Left renal cortex interstitium (tissue), 4 donors: ENCODE measurements at places on chromosomes 5 and 9.

GRCh38 chr5:598564-598890, 13.6 kb upstream of the CEP72 start:
- no peak for DNase-seq

DNA sequence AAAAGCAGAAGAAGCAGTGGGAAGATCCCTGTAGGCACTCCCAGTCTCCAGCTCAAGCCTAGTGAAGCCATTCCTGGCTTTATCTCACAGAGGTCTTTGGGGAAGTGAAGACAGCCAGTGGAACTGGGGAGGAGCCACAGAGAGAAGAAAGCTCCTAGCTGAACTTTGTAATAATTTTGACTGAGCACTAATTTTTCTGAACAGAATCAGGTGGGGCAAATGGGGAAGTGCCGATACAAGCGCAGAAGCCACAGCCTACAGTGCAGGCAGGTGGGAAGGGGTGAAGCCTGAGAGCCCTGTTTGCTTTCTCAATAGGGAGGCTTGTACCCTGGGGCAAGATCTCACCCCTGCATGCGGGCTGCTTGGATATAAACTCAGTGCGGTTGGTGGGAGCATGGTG, 48.4 kb upstream of the SNAPC3 start:
- DNase-seq, result no peak

- DNase-seq, result peak; percentile 18
These were observed 42.9 kb upstream of the AFAP1L1 start for GRCh38 chr5:149228618-149229297.

DNA sequence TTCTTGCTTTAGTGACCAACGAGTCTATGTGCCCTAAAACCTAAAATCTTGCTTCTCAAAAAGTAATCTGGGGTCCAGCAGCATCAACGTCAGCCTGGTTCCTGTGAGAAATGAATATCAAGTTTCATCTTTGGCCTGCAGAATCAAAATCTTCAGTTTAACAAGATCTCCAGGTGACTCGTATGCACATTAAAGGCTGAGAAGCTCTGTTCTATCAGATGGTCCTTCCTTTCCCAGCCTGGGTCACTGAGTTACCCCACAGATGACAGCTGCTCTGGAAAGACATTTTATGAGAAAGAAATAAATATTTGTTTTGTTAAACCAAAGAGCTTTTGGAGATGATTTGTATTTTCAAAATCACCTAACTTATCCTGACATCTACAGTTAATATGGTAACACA, 75.8 kb downstream of the ADAMTSL1 start:
- DNase-seq, result no peak

- DNase-seq, result no peak
These were observed 23.4 kb downstream of the WNK2 start for GRCh38 chr9:93207326-93207814.

GRCh38 chr9:36637491-36638270, 65.0 kb downstream of the MELK start:
- DNase-seq, result no peak

- no peak for DNase-seq
These were observed 40.8 kb upstream of the CCDC152 start for GRCh38 chr5:42715785-42716184.

DNA sequence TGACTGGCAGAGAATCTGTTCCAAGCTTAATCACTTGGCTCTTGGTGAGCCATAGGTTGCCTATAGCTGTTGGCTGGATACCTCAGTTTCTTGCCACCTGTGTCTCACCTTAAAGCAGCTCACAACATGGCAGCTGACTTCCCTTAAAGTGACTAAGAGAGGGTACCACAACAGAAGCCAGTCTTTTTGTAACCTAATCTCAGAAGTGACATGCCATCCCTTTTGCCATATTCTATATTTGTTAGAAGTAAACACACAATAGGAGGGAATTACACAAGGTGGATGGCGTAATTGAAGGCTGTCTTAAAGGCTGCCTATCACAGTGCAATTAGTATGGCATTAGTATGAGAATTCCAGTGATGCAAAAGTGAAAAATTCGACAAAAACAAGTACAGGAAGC, 28.1 kb downstream of the NIPBL start:
- DNase-seq, result no peak

- no peak for DNase-seq
These were observed 226.5 kb upstream of the POU5F2 start for GRCh38 chr5:93967923-93968322.

- DNase-seq, result no peak
These were observed 269.1 kb downstream of the EFNA5 start for GRCh38 chr5:107401470-107402122.

- no peak for DNase-seq
These were observed 19.8 kb upstream of the SLC9A3 start for GRCh38 chr5:543755-544674.

GRCh38 chr5:154487541-154487940, 9.5 kb upstream of the HAND1 start:
- no peak for DNase-seq

DNA sequence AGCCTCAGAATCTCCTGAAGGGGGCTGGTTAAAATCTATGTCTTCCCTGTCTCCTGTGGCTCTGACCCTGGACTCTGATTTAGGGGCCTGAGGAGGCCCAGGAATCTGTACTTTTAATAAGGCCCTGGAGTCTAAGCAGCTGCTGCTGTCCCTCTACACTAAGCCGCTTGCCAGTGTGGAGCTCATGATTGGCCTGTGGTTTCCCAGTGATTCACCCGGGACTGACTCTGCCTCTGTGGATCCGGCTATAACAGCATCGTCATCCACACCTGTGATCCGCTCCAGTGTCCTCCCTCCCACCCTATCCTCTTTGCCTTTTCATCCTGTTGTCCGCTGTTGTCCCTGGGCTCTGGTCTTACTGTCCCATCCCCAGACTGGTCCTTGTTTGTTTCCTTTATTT, 3.7 kb downstream of the SLC31A2 start:
- no peak for DNase-seq

- no peak for DNase-seq
These were observed 85.2 kb downstream of the SLC44A1 start for GRCh38 chr9:105329719-105330062.

GRCh38 chr5:69502367-69502766, 9.8 kb downstream of the OCLN start:
- DNase-seq, result no peak

DNA sequence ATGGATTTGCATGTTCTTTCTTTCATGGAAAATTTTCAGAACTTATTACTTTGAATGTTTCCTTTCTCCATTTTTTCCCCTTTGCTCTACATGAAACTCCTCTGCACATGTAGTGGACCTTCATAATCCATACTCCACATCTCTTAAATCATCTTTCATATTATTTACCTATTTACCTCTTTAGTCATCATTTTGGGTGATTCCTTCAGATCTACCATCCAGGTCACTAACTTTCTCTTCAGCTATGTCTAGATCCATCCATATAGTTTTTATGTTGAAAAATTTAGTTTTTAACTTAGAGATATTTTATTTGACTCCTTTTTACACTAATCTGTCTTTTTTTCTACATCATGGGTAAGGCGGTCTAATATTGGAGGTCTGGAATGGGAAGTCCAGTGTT, 586.6 kb downstream of the NR2F1-AS1 start:
- DNase-seq, result no peak

DNA sequence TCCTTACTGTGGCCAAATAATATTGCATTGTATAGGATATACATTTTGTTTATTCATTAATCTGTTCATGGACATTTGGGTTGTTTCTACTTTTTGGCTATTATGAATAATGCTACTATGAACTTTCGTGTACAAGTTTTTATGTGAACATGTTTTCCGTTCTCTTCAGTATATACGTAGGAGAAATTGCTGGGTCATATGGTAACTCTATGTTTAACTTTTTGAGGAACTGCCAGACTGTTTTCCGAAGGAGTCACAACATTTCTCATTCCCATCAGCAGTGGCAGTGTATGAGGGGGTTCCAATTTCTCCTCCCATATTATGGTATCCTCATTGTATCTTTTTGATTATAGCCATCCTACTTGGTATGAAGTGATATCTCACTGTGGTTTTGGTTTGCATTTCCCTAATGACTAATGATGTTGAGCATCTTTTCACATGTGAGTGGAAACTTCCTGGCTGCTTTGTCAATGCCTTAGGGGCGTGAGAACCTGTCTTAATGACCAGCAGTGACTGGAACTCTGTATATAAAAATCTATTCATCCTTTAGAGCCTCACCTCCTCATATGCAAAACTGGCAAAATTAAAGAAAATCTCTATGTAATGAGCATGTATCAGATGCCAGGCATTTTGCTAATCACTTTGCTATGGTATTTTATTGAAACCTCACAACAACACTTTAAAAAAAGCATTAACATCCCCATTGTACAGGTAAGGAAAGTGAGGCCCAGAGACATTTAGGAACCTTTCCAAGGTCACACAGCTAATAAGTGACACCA, 47.8 kb upstream of the TGFBR1 start:
- no peak for DNase-seq

DNA sequence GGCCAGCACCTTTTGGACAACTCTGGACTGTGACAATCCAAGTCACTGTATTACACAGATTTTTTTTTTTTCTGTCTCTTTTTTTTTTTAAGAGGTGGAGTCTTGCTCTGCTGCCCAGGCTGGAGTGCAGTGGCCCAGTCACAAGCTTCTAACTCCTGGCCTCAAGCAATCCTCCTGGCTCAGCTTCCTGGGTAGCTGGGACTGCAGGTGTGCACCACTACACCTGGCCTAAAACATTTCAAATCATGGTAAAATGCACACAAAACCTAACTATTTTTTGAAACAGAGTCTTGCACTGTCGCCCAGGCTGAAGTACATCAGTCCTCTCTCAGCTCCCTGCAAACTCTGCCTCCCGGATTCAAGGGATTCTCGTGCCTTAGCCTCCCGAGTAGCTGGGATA, 7.2 kb upstream of the N4BP3 start:
- DNase-seq, result no peak

DNA sequence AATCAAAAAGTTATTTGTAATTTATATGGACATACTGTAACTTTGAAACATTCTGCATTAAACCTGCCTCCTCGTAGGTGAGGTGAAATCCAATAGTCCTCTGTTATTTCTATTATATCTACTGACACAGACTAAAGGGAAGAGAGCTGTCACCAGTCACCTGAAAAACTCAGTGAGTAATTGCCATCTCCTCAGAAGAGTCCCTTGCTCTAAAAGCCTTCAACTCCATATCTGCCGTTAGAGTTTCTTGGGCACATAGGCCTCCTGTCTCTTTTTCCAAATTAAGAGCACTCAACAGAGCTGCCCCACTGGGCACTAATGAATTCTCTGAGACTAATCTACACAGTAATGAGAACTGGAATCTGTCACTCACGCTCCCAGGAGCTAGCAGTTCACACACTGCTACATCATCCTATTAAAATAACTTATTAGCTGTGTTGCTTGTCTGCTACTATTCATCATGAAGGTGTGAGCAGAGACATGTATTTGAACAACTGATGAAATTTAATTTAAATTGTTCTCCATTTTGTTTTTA, 67.3 kb upstream of the VCAN start:
- no peak for DNase-seq

- no peak for DNase-seq
These were observed 99.6 kb upstream of the TAF11L2 start for GRCh38 chr5:17398431-17398830.

DNA sequence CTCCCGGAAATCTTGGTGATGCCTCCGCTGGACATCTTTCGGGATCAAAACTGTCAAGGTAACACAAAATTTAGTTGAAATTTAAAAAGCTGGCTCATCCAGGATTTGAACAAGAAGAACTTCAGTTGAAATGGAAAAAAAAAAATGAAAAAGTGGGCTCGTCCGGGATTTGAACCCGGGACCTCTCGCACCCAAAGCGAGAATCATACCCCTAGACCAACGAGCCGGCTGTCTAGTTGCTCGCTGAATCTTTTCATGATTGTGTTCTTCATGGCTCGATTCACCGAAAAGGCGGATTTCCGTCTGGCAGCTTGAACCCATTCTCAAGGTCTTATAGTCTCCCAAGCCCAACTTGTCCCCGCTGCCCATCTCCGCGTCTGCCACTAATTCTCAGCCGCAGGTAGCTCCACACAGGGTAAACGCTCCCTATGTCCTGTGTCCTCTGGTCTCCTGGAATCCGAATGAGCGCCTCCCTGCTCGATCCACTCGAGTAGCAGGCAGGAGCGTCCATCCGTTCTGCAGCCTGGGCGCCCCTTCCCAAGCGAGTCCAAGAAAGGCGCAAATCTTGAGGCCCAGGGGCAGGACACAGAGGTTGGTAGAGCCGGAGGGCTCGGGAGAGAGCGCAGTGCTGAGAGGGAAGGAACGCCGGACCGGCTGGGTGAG, 16.2 kb downstream of the TRIM7 start:
- no peak for DNase-seq

- no peak for DNase-seq
These were observed 6.3 kb downstream of the SPTAN1 start for GRCh38 chr9:128558431-128559310.

- DNase-seq, result no peak
These were observed 80.8 kb downstream of the SNCAIP start for GRCh38 chr5:122392824-122393223.

DNA sequence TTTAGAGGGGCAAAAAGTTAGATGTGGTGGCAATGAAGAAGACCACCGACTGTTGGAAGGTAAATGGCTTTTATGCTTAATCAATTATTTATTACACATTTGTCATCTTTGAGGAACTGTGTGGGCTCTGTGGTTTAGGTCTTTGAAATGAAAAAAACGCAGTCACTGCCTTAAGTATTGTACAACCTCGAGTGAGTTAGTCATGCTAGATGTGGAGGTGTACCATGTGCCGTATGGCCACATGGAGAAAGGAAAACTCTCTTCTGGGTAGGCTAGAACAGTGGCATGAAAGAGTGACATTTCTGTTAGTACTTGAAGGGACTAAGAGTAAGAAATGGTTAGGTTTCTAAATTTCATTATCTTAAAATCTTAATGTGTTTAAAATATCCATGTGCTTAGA, 166.1 kb downstream of the HACD4 start:
- no peak for DNase-seq

- DNase-seq, result no peak
These were observed 2.4 kb downstream of the LTC4S start for GRCh38 chr5:179795863-179796833.

- no peak for DNase-seq
These were observed 50.0 kb downstream of the RGS3 start for GRCh38 chr9:113513536-113513935.

GRCh38 chr9:91606255-91606995, 182.8 kb upstream of the NFIL3 start:
- no peak for DNase-seq

- DNase-seq, result no peak
These were observed 71.4 kb upstream of the CDK20 start for GRCh38 chr9:88045686-88046085.

- DNase-seq, result no peak
These were observed 81.4 kb downstream of the ZNF608 start for GRCh38 chr5:124665035-124665434.

- DNase-seq, result no peak
These were observed 93.4 kb downstream of the OSTF1 start for GRCh38 chr9:75181750-75182149.

GRCh38 chr5:96660971-96661854, 963 bp upstream of the CAST start:
- DNase-seq, result peak; percentile 39

DNA sequence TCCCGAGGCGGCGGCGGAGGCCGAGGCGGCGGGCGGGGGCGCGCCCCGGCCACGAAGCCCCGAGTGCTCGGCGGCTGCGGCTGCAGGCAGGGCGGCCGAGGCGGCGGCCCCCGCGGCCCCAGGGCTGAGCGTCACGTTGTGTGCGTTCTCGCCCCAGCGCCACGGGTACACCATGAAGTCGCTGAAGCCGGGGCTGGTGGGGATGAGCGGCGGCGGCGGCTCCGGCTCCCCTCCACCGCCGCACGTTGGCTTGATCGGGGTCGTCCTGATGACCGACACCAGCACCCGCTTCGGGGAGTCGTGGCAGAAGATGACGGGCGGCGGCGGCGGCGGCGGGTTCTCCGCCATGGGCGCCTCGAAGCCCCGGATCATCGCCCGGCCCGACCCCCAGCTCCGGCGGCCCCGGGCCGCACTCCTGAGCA, 498 bp downstream of the ZNF367 start:
- DNase-seq, result no peak

- no peak for DNase-seq
These were observed 59.9 kb downstream of the SLC1A3 start for GRCh38 chr5:36666274-36666673.
